ENCODE measurements at places on chromosomes 2 and 18.

DNA sequence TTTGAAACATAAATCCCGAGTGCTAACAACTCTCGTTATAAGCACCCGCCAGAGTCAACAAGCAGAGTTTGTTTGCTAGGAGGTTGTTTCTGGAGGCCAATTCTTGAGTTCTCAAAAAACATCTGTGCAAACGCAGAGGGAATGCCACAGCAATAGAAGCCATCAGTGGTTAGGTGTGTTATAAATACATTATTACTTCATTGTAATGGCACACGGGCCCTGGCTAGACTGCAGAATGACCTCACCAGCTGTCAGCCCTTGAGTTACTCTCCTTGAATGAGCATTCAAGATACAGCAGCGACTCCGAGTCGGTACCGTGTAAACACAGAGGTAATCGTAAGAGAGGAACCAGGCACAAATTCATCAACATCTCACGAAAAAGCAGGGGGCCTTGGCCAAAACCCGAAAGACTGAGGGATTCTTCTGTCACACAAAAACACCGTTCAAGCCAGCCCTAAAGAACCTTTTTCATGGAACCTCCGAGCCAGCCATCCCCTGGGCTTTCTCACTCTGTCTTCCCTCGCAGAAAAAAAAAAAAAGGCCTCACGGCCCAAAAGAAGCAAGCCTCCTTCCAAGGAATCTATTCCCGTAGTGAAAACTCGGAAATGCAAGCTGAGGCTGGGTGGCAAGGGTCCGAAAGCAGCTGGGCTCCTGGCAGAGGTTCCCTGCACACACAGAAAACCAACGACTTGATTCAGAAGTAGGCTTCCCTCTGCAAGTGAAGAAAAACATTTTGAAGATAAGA, 133.7 kb upstream of the MEIS1 start:
- peak; percentile 48 for DNase-seq

DNA sequence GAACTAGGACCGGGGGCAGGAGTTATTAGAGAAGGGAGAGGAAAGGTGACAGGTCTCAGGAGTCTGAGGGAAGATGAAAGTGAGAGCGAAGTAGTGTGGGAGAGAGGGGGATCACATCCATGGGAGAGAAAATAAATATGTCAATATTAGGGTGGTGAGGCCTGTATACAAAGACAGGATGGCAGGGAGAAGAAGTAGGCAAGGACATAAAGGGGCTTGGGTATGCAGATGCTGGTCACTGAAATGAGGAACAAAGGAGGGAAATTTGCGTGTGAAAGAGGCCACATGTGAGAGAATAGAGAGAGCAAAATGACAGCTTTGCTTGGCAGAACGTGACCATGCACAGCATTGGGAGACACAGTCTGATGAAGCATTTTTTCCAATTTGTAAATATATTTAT, 13.6 kb downstream of the METAP1D start:
- DNase-seq, result no peak

DNA sequence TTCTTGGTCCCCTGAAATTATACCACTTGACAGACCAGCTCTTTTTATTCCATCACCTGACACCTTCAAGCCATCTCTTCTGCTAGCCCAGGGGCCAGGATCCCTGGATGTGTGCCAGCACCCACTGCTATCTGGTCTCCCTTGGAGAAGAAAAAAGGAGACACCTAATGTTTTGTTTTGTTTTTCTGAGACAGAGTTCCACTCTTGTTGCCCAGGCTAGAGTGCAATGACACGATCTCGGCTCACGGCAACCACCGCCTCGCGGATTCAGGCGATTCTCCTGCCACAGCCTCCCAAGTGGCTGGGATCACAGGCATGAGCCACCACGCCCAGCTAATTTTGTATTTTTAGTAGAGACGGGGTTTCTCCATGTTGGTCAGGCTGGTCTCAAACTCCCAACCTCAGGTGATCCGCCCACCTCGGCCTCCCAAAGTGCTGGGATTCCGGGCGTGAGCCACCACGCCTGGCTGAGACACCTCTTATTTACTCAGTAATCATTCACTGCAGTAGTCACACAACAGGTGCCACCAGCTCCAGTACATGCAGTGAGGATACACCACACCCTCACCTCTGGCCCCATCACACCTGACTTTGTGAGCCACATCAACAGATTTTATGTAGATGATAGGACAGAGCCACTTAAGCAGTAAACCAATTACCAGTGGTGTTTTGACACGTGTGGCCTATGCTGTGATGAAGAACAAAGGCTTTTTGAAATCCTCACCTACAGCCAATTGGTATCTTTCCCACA, 42.8 kb upstream of the PCBP1 start:
- no peak for DNase-seq

- no peak for DNase-seq
Measured at GRCh38 chr18:70448588-70448987, 159.7 kb downstream of the SOCS6 start.

DNA sequence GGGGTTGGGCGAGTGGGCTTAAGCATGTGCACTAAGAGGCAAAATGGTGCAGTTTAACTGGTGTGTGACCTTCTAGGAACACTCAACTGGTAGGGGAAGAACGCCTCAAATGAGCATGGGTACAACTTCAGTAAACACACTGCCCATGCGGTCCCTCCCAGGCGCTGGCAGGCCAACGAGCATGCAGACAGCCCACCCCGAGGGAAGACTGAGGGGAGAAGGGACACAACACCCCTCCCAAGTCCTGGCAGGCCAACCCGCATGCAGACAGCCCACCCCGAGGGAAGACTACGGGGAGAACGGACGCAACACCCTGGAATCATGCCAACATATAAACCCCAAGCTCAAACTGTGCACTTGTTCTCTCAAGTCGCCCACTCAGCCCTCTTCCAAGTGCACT, 456.0 kb downstream of the FBXO15 start:
- DNase-seq, result no peak

DNA sequence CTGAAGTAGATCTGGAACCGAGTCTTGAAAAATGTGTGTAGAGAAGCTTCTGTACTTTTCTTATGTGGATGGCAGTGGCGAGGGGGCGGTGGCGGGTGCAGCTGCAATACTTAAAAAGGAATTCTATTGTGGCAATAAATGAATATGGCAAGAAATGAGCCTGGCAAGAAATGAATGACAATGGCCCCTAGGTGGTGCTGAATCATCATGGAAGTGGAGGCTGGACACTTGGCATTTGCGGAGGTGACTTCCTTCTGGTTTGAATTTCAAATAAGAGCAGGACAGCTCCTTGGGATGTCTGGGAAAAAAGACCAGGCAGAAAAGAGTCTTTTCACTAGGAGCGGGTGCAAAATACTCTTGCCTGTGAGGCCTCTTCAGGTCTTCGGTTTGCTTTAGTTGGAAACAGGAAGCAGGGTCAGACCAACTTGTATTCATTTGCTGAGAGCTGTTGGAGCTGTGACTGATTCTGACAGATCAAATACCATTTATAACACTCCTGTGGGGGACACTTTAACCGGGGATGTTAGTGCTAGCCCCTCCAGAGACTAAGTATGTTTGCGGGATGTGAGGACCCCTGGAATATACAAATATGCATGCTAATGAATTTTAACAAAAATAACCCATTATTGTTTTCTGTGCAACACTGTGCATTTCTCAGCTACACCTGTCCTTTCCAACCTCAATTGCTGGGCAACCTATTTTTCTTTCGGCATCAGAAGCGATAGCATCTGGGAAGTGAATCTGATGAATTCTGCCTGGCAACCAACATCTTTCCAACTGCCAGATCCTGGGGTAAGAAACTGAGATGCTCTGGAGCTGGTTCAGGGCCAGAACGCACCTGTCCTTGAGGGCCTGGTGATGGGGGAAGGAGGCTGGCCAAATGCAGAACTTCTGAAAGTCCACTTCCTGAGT, 35.4 kb downstream of the FASTKD2 start:
- peak; percentile 83 for DNase-seq

DNA sequence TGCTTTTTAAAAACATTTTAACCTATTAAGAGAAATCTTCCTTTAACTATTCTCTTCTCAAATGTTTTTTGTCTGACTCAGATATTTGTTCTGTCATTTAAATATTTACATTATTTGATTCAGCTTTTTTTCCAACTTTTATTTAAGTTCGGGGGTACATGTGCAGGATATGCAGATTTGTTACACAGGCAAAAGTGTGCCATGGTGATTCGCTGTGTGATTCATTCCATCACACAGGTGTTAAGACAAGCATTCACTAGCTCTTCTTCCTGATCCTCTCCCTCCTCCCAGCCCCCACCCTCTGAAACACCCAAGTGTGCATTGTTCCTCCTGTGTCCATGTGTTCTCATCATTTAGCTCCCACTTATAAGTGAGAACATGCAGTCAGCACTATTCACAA, 19.4 kb downstream of the SP100 start:
- DNase-seq, result no peak

DNA sequence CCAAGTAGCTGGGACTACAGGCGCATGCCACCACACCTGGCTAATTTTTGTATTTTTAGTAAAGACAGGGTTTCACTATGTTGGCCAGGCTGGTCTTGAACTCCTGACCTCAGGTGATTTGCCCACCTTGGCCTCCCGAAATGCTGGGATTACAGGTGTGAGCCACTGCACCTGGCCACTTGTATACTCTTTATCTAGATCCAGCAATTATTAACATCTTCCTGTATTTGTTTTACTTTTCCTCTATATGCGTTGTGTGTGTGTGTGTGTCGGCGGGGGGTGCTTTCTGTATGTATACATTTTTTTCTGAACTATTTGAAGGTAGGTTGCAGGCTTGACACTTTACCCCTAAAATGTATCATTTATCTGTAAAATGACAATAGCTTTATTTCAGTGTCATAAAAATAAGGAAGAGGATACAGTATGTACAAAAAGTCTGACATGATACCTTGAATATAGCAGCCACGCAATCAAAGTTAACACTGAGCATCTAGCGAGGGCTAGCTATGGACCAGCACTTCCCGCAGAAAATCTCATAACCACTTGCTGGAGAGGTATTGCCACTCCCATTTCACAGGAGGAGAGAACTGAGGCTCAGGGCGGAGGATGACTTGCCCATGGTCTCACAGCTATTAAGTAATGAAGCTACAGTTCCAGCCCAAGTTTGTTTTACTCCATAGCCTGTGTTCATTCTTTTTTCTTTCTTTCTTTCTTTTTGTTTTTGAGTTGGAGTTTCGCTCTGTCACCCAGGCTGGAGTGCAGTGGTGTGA, 251.3 kb downstream of the MYCN start:
- no peak for DNase-seq

DNA sequence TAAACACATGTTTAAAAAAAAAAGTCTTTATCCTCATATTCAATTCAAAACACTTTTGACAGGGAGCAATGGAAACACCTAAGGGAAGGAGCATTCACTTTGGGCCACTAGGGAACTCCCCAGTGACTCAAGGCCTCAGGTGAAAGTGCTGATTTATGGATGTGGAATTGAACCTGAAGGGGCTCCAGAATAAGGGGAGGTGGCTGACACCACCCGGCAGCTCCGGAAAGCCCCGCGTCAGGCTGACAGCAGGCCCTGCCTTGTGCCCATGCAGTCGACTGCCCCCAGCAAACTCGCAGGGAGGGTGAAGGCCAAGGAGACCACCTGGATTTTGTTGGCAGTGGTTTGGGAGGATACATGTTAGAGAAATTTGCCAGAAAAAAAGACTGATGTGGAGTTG, 275.3 kb upstream of the NCKAP5 start:
- no peak for DNase-seq

- DNase-seq, result no peak
Measured at GRCh38 chr2:109254174-109254904, 125.3 kb downstream of the SH3RF3 start.

- DNase-seq, result no peak
Measured at GRCh38 chr2:149089068-149089467, 50.6 kb downstream of the LYPD6B start.

GRCh38 chr2:1567556-1568344, 154.5 kb downstream of the TPO start:
- no peak for DNase-seq

DNA sequence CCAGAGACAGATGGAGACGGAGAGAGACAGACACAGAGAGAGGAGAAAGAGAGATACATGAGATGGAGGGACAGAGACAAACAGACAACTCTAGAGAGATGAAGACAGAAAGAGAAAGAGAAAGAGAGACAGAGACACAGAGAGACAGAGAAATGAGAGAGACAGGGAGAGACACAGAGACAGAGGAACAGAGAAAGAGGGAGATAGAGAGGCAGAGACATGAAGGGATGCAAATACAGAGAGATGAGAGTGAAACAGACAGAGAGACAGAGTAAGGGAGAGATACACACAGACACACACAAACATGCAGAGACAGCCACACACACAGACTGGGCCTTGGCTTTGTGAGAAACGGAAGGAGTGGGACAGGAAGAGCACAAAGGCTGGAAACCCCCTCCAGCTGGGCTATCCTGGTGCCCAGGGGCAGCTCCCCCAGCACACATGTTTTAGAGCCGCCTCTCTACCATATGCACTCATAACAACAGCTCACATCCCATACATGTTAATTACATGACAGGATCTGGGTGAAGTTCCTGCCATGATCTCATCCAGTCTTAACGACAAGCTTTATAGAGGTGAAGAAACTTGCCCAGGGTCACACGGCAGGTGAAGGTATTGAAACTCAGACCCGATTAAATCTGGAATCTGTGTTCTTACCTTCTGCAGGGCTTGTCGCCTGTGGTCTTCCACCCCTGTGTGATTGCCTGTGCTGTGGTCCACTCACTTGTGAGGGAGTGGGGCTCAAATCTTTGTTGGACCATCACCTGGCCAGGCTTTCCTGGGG, 32.4 kb downstream of the IL18R1 start:
- no peak for DNase-seq

DNA sequence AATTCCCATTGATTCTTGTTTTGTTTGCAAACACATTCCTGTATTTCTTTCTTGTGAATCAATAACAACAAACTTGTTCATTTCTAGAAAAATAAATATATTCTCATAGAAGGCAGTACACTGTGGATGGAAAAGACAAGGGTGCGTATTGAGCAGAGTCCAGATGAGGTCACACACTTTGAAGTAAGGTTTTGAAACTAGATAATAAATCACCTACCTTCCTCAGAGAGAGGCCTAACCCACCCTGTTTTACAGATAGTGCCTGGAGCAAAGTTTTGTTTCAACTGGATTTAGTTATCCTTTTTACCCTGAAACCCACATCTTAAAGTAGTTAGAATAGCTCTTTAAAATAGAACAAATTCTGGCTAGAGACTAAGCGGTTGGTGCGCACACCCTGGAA, 137.1 kb upstream of the PIEZO2 start:
- no peak for DNase-seq

- DNase-seq, result no peak
Measured at GRCh38 chr2:51120754-51121280, 88.9 kb upstream of the NRXN1 start.

DNA sequence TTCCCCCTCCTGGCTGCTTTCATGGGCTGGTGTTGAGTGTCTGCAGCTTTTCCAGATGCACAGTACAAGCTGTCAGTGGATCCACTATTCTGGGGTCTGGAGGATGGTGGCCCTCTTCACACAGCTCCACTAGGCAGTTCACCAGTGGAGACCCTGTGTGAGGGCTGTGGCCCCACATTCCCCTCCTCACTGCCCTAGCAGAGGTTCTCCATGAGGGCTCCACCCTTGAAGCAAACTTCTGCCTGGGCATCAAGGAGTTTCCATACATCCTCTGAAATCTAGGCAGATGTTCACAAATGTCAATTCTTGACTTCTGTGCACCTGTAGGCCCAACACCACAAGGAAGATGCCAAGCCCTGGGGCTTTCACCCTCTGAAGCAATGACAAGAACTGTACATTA, 1386.2 kb upstream of the ACVR2A start:
- DNase-seq, result no peak

Measured in fibroblast of mammary gland (primary cell).